Ecto neural progenitor cell (in vitro differentiated cells): ENCODE measurements at places on chromosomes 6 and 20.

GRCh38 chr20:25600632-25601031 lies 15.3 kb upstream of the NINL start:
- no peak for DNase-seq

- DNase-seq, result no peak
These were observed 177.9 kb downstream of the MBOAT1 start for GRCh38 chr6:20034408-20034769.

GRCh38 chr20:50186151-50186885 lies 4.3 kb upstream of the CEBPB start:
- DNase-seq, result peak; percentile 95

- no peak for DNase-seq
These were observed 56.0 kb downstream of the RIN2 start for GRCh38 chr20:19813846-19814640.

DNA sequence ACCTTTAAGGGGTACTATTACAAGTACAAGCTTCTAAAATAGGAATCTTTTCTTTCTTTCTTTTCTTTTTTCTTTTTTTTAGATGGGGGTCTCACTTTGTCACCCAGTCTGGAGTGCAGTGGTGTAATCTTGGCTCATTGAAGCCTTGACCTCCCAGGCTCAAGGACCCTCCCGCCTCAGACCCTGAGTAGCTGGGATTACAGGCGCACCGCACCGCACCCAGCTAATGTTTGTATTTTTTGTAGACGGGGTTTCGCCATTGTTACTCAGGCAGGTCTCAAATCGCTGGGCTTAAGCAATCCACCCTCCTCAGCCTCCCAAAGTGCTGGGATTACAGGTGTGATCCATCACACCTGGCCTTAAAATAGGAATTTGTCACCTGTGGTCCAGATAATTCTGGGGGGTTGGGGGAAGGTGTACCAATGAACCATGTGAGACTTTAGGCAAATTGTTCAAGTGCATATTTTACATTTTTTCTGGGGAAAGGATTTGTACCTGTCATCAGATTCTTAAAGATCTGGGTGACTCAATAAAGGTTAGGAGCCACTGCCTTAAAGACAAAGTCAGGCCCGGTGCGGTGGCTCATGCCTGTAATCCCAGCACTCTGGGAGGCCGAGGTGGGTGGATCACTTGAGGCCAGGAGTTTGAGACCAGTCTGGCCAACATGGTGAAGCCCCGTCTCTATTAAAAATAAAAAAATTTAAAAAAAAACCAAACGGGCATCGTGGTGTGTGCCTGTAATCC lies 19.7 kb upstream of the SYNJ2 start:
- DNase-seq, result peak; percentile 10

- peak; percentile 87 for DNase-seq
These were observed at the start of gene EZR for GRCh38 chr6:158819213-158819976. EZR (minus strand) TSS chr6:158819368; CDS start chr6:158818093, 1,275 bp downstream.
